Activated CD4-positive, CD25-positive, alpha-beta regulatory T cell treated with anti-CD3 and anti-CD28 coated beads, Interleukin-2, amount 50 U/mL, for 72 hours (primary cell): ENCODE measurements at places on chromosomes 2 and 18.

DNA sequence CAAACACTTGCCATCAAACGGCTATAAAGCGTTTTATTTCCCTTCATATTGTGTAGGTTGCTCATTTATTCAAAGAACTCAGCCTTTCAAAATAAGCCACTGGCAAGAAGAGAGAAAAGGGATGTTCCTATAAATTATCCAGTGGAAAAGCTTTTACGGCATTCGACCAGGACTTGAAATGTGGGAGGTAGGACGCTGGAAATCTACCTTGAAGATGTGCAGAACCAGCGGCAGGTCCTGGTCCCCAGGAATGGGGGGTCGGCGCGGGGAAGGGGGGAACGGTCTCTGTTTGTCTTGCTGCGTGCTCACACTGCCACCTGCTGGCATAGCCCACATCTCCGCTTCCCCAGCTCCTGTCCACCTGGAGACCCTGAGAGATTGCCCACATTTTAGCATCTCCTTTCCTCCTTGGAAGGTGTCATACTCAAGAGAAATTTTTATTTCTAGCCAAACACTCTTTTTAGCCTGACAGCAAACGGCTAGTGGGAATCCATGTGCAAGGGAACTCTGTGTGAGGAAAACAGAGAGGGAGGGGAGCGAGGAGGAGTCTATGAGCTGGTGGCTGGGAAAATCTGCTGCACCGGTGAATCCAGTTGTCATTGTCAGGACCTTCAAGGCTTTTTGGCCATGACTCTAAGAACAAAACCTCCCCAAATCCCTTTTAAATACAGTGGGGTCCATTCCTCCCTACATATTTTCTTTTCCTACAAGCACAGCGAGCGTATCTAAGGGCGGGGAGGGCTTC is 349.0 kb upstream of the PKDCC start:
- no peak for DNase-seq

DNA sequence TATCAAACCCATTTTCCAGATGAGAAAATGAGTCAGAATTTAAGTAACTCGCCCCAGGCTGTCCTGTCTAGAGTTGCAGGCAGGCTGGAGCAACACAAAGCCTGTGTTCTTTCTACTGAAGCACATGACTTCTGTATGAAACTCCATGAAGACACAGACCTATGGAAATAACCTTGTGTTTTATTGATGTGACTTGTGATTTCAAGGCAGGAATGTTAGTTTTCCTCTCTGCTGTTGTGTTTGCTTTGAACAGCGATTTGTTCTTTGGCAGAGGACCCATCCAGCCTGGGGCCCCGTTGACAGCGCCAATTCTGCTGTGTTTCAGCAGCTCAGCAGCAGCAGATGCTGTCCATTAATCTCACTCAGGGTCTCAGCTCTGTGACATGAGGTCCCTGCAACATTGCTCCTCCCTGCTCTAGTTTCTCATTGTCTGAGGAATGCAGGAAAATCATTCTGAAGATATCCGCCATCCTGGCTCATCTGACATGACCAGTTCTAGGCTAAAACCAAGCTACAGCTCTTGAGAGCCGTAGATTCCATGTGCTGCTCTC is 344.3 kb upstream of the RAB12 start:
- DNase-seq, result no peak

- DNase-seq, result no peak
Measured at GRCh38 chr18:8409151-8409550, 200.1 kb upstream of the RAB12 start.

DNA sequence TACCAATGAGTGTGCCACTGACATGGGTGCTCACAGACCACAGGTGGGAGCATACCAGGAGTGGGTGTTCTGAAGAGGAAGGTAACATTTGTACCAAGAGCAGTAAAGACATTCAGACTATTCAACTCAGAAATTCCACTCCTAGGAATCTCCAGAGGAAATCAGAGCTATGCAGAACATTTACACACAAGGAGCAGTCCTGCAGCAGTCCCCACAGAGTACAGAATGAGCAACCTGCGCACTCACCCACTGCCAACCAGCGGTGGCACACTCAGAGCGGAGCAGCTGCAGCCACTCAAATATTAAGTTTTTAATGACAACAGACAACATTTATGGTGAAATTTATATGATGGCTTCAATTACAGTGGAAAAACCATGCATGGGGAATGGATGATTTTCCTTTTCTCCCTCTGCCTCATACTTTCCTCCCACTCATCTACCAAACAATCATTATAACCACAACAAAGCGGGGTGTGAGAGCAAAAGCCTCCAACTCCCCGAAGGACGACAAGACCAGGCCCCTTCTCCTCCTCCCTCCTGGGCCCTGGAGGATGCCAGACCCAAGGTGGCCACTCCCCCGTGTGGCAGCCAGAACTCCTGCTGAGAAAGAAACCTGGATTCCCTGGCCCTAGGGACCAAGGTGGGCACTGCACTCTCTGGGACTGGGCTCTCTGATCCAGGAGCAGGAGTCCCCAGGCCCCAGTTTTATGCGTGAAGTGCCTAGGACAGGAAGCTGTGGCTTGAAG is 5.4 kb downstream of the HS6ST1 start:
- no peak for DNase-seq

DNA sequence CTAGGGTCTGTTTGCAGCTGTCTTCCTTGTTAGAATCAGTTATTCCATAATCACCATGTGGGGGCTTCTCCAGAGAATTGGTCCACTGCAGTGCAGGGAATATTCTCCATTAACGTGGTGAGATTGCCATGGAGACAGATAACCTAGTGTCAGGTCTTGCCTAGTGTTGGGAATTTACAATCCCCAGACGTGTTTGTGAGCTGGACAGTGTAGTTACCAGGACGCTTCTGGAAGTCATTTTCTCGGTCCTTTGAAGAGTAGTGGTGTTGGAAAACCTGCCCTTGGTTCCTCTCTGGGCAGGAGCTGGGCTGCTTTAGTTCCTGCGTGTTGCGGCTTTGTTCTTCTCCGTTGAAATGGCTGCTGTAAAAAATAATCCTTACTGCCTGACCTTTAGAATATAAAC is 68.8 kb upstream of the LYPD6B start:
- no peak for DNase-seq

DNA sequence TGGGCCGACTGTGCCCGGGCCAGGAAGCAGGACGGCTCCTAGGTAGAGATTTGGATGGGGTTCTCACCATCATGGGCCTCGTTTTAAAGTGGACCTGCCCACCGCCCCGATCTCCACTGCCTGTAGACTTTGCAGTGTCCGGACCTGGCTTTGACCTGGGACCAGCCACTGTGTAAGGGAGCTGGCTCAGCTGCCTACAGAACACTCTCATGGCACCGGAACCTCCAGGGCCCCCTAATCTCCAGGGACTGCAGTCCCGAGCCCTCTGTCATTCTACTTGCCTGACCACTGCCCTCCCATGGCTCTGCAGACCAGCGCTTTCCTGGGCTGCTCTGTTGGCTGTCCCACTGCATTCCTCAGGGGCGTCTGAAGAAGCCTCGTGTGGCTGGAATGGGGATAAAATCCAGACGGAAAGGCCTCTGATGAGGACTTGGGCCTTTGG is 120.8 kb downstream of the GLI2 start:
- no peak for DNase-seq

DNA sequence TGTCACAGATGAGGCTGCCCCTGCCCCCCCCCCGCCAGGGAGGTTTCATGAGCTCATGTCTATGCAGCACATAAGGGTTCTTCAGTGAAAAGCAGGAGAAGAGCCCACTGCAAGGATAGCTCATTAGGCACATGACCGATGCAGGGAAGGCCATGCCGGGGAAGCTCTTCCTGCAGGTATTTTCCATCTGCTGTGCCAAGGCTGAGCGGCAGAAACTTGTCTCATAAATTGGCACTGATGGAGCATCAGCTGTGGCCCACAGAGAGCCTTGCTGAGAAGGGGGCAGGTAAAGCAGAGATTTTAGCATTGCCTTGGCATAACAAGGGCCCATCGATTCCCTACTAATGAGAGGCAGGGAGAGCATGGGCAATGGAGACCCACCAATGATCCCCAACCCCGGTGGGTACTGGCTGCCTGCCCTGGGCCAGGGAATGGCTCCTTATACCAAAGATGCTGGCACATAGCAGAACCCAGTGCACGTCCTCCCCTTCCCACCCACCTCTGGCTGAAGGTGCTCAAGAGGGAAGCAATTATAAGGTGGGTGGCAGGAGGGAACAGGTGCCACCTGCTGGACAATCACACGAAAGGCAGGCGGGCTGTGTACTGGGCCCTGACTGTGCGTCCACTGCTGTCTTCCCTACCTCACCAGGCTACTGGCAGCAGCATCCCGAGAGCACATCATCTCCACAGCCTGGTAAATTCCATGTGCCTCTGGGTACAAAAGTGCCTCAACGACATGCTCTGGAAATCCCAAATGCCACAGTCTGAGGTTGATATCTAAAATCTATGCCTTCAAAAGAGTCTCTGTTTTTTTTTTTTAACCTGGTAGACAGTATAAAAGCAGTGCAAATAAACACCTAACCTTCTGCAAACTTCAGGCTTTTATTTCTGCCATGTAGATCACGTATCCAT is 41.4 kb downstream of the STEAP3 start:
- DNase-seq, result no peak

DNA sequence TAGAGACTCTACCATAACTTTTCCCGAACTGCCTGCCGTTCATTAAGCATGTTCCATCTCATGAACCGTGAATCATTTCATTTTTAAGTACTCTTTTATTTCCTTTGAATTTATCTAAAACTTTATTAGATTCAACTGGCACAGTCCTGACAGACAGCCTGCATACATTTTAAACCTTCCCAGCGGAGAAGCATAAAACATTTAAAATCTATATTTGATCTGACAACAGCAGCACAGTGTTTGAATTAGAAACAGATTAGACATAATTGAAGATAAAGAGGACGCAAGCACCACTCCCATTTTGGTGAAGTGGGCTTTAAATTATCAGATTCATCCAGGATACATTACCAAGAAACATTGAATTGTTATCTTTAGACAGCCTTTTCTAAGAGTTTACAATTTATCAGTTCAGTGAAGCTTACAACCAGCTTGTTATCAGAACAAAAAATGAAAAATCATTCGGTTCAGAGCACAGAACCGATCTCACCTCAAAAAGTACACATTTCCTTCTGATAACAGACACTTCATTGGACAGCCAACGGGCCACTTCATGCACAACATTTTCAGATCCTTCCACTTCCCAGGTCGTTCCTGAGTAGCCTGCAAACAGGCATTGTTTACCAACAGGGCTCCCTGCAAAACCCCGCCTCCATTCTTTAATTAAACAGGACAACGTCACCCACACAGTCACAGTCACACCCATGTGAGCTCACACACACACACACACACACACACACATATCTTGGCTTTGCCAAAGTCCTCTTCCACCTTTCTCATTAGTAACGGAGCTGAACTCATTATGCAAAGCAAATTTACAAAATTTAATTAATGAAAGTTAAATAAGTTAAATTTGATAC is 171.2 kb downstream of the SP3 start:
- no peak for DNase-seq

GRCh38 chr2:8882094-8882493 is 44.7 kb upstream of the KIDINS220 start:
- DNase-seq, result no peak

DNA sequence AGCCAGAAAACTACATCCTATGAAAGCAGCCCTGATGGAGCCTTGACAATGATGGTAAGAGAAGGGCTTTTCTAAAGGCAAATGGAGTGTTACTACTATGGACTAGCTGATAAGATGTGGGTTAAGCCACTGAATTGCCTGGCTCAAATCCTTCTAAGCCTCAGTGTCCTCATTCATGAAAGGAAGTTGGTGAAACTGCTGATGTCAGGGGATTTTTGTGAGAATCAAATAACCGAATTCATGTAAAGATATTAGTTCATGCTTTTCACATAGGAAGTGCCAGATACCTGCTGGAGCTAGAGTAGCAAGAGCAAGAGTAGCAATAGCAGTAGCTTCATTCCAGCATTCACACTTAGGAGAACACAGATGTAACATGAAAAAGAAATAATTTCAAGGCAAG is 417.0 kb downstream of the METTL4 start:
- DNase-seq, result no peak

- DNase-seq, result no peak
Measured at GRCh38 chr18:29465526-29465925, 1288.6 kb upstream of the CDH2 start.

DNA sequence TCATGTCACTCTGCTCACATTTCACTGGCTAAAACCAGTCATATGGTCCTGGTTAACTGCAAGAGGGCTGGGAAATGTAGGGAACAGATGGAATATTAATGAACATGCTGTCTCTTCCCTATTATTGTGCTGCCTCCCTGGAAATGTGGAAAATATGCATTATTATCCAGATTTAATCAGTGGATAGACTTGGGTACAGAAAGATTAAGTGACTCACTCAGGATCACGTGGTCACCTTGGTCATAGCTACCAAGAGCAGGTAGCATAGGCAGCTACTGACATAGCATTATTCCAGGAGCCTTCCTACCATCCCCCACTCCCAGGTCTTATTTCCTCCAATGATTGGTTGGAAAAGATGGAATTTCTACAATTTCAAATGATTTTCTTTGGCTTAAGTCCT is 141.1 kb downstream of the HRH4 start:
- DNase-seq, result no peak

DNA sequence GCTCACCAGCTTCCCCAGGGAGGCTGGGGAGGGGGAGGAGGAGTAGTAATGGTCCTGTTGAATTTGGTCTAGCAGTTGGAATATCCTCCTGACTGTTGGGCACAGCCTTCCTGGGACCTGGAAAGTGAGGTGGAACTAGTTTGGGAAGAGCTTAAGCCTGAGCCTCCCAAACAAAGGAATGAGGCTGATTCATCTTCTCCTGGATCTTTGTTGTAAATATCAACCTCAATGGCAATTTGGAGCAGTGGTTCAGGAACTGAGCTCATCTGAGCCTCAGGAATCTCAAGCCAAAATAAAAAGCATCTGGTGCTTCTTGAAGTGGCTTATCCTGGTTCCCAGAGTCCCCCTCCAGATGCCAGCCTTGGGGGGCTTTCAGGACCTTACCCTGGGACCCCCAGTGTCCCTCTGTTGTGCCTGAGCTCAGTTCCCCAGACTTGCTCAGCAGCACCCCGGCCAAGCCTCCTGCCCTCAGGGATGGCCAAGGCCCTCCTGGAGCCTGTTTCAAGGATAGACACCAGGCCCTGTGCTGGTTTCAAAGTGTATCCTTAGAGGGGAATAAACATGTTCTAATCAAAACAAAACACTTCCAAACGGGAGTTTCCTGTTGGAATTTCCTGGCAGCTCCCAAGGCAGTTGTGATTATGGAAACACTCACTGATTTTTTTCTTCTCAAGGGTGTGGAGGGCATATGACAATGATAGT is 112.6 kb downstream of the DDX1 start:
- DNase-seq, result no peak

GRCh38 chr18:76495435-76496193 is 572 bp upstream of the ZNF516 start:
- no peak for DNase-seq
